ENCODE measurements at places on chromosomes 2 and 18.
A peak's percentile ranks its signal among the peaks of the same experiment; 100 is the strongest.

- DNase-seq, result peak; percentile 73
Observed at GRCh38 chr2:24721470-24721869, 71.7 kb downstream of the PTRHD1 start.

GRCh38 chr2:144471305-144472045 is 48.4 kb downstream of the ZEB2 start:
- DNase-seq, result no peak

GRCh38 chr2:161426922-161427663 is 11.0 kb downstream of the TBR1 start:
- no peak for DNase-seq

- DNase-seq, result no peak
Observed at GRCh38 chr18:78980777-78981380, 1.3 kb downstream of the SALL3 start.

DNA sequence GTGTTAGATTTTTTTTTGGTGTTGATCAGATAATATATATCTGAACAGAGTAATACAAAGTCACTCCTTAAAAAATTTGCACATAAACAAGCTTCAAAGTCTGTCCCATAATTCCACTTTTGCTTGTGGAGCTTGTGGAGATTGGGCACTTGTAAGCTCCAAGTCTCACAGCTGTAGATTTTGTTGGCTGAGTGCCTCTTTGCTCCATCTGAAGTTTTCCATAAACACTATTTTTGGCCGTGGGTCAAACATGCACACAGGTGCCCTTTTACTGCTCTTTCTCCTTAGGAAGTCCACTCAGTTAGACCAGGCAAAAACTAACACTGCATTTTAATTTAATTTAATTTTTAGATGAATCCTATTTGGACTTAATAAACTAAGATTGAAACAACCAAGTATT is 3.6 kb upstream of the KCNJ13 start:
- no peak for DNase-seq

- no peak for DNase-seq
Observed at GRCh38 chr2:14232217-14232616, 400.3 kb upstream of the LRATD1 start.

DNA sequence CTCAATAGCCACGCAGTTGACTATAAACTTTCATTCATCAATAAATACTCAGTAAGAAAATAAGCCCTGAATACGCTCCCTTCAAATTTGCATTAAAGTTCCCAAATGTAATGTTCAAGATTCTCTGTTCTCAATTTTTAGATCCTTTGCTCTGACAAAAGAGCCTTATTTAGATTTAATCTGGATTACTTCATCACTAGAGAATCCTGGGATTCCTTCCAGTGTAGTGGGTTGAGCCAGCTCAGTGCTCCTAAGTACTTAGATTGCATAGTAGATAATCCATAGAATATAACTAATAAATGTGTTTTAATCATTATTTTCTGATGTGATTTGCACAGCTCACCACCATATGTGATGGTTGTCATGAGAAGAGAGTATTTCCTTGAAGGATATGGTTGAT is 1286.2 kb downstream of the SUCLG1 start:
- no peak for DNase-seq

DNA sequence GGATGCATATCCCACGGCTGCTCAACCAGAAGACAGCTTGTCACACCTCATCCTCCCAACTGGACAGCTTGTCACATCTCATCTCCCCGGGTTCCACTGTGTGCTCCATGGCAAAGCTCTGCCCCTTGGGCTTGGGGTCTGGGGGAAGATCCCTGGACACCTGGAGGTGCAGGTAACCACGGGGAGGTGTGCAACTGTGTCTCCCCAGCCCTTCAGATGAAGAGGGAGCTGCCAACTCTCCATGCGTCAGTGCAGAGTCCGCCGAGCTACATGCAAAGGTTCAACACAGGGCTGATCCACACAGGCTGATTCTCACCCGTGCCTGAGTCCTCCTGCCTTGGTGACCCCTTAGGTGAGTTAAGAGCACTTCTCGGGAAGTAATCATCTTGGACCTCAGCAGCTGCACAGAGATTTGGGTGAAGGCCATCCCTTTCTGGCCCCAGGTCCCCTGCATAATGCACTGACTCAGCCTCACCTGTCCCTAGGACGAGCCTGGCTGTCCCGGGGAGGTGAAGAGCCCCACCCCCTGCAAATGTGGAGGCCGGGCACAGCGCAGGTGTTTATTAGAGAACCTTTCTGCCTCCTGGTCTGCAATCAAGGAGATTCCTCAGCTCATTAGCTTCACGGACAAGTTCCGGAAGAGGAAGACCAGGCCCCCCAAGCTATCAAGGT is 157.9 kb downstream of the PXDN start:
- no peak for DNase-seq

DNA sequence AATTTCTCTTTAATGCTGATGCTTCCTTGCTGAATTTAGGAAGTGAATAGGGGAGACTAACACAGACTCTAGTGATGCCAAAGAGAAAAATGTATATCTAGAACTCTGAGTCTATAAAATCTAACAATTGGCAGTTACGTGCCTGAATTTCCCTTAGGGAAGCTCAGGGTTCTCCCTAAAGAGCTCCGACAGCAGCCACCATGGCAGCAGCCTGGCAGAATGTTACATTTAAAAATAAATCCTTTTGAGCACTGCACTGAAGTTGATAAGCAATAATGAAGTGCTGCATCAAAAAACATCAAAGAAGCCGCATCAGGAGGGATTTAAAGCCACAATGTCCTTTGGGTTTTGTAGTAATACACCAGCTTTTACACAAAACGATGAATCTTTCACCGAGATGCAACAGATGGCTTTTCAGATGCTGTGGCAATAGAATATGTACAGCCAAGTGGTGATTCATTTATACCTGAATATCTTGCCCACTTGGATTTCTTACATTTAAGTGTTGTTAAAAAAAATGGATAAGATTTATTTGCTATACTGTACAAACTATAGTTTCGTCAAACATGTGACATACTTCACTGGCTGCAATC is 291.2 kb upstream of the SESTD1 start:
- no peak for DNase-seq

DNA sequence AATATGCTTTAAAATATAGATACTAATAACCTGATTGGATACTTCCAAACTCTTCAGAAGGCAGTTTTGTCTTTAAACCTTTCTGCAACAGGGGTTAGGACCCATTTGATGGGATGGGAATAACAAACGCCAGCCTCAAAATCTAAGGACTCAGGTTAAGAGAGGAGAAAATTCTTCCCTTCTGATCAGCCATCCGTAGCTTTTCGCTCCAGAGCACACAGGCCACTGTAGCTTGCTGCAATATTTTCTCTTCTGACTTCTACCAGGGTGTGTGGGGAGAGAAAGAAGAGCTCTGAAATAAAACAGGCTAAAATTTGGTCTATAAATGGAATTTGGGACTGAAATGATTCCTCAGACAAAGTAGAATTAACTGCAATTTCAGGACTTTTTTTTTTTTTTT is 95.1 kb downstream of the ALPK2 start:
- DNase-seq, result peak; percentile 47

GRCh38 chr2:187504312-187504921 is 49.8 kb downstream of the TFPI start:
- DNase-seq, result no peak

- DNase-seq, result no peak
Observed at GRCh38 chr2:205914213-205915129, 171.5 kb downstream of the INO80D start.

DNA sequence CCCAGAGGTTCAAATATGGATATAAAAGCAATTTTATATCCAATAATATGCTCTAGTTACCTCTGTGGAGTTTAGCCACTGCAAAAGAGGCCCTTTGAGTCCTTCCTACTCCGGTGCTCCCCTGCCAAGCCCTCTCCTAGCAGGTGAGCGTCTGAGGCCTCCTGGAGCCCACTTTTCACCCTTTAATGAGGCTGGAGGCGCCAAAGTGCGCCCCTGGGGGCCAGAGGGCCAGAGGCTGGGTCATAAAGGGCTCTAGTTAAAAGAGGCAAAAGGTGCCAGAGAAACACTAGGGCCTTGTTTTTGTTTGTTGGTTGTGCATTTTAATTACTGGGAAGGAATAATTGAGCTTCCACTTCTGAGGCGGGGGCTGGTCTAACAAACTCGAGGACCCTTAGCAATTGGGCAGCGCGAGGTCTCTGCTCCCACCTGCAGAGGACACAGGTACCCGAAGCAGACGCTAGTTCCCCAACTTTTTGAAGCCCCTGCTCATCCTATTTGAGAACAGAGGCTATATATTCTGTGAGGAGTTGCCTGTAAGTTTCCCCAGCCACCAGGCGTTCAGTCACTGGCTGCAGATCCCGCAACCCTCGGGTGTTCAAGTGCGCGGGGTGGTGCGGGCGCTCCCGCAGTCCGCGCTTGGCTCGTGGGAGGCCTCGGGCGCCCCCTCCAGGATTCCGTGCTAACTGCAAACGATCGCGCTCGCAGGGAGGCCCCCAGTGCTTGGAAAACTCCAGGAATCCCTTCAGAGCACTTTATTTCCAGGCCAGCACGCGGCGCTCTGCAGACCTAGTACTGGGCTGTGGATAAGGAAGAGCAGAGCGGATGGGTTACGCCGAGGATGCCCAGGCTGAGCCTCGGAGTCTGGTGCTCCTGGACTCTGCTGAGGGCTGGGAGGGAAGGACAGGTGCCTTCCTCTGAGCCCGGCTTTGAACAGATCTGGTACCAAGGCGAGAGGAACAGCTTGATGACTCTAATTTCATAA is 14.1 kb downstream of the MSGN1 start:
- peak; percentile 94 for DNase-seq

DNA sequence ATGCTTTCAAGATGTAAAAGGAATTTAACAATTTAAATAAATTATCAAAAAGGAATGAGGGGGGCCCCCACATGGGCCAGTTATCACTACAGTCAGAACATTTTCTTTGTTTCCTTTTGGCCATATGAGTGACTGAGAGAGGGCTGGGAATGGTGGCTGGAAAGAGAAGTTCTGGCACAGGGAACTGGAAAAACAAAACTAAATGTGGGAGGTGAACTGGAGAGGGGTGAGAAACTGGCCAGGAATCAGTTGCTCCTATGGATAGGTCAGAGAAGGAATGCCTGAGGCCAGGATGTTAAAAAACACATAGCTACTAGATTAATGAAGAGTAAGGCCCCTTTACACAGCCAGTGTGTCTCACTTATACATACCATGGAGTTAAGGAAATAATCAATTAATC is 121.0 kb downstream of the RBMS1 start:
- DNase-seq, result no peak

GRCh38 chr2:162301151-162301804 is 17.2 kb downstream of the IFIH1 start:
- DNase-seq, result peak; percentile 74

DNA sequence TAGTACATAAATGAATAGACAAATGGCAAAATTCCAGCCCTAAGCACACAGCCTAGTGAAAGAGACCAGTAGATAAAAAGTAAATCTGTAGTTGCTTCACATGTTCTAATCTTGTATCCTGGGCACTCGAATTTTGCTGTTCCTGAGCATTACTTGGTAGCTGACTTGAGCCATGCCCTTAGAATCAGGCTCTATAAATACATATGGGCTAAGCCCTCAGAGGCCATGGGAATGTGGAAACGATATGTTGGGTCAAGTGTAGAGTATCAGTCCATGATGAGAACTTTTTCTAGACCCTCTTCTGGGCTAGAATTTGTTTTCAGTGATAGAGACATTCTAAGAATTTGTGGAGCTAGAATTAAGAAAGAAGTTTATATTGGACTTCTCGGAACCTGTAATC is 21.9 kb downstream of the ELAC1 start:
- DNase-seq, result no peak

GRCh38 chr2:96869281-96869821 is 529 bp downstream of the SEMA4C start:
- DNase-seq, result peak; percentile 63

GRCh38 chr18:31744321-31745067 is 16.2 kb downstream of the SLC25A52 start:
- no peak for DNase-seq

DNA sequence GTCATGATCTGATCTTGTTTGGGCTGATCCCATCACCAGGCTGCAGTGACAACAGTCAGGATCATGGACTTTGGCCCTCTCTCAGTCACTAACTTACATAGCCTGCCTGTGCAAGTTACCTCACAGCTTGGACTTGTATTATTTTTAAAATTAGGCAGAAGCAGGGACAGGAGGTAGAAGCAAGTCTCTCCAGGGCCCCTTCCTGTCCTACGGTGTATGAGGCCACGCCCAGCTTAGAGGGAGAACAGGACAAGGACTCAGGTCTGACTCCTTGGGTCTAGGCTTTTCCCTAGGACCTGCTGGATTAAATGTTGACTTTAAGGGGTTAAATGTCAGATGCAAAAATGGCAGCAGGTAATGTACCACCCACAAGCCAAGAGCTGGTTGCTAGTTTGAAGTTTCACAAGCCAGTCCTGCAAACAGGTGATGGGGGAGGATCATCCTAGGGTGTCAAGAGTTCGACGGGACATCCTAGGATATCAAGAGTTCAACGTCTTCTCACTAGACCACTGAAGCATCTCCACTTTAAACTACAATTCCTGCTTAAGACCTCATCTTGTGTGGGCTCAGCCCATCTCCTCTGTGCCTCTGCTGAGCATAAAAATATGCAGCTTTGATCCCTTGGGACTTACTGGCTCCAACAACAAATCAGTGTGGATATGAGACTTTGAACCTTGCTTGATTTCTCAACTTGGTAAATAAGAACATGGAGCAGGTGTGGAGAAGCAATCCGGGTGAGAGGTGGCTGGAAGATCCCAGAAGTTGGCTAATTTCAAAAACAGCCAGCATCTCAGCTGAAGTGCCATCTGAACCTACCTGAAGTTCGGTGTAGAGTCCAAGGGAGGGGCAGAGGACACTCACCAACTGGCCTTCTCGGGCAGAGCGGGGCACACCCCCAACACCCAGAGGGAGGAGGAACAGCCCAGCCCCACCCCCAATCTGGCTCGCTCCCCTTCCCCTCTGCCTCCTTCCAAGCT is 39.5 kb downstream of the SFXN5 start:
- DNase-seq, result no peak

GRCh38 chr2:734496-734895 is 57.3 kb upstream of the TMEM18 start:
- DNase-seq, result no peak

- DNase-seq, result no peak
Observed at GRCh38 chr18:74139888-74140287, 7.7 kb downstream of the FBXO15 start.

DNA sequence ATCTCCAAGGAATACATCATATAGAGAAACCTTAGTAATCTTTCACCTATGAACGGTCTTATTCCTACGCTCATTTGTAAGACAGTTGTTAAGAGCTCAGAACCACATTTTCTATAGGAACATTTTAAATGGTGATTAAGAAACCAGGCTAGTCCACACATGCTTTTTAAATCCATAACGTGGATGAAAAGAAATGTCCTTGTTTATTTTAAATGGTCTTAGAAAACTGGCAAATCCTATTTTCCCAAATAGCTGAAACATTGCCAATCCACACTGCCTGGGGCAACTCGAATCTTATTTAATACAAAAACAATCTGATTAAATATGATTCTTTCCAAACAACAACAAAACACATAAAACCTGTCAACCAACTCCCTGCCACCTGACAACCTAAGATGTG is 23.7 kb downstream of the METTL8 start:
- no peak for DNase-seq

- no peak for DNase-seq
Observed at GRCh38 chr2:161412346-161412745, 3.8 kb upstream of the TBR1 start.

GRCh38 chr2:67416136-67416535 is 19.0 kb downstream of the ETAA1 start:
- DNase-seq, result no peak

All from ACHN (cell line).